Activated CD4-positive, alpha-beta T cell treated with anti-CD3 and anti-CD28 coated beads, Interleukin-2, amount 10 ng/mL, durations not matched to agents 24 days and 14 days (primary cell): ENCODE measurements at places on chromosomes 13 and 19. TPM values are rescaled to one million over a fixed set of nuclear protein-coding genes. Genes with fewer than 3 reads are reported as not detected.

GRCh38 chr13:112857914-112858490 is 111.0 kb upstream of the MCF2L start:
- H3K36me3 ChIP-seq: peaks cover 57% of the 10 kb centered on the region
- DNase-seq: no peak
- no peaks in the 10 kb centered on the region for H3K27me3 ChIP-seq
- no peak overlapping the region for H3K27ac ChIP-seq
- H3K4me3 ChIP-seq: no peak overlapping the region

DNA sequence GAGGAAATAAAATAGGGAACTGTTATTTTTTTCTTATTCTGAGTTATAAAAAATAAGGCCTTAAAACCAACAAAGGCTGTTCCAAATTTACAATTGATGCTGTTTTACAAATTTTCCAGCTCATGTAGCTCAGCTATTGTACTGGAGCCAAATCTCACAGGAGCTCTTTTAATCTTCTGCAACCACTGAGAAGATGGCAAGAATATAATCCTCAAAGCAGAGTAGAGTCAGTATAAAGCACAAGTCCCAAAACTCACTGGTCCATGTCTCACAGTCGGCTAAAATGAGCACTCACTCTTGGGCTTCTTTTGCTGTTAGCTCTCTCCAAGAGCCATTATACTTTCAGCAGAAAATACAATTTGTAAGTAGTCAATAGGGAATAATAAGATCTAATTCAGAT is 1074.4 kb upstream of the PRR20A start:
- no peaks in the 10 kb centered on the region for H3K27me3 ChIP-seq
- H3K36me3 ChIP-seq: no peaks in the 10 kb centered on the region
- H3K4me3 ChIP-seq: no peak overlapping the region
- H3K4me1 ChIP-seq: no peaks in the 10 kb centered on the region
- no peak overlapping the region for H3K27ac ChIP-seq

GRCh38 chr13:84980571-84980970 is 818.6 kb downstream of the SLITRK6 start:
- no peak overlapping the region for H3K4me3 ChIP-seq
- no peak overlapping the region for H3K27ac ChIP-seq
- H3K27me3 ChIP-seq: no peaks in the 10 kb centered on the region

DNA sequence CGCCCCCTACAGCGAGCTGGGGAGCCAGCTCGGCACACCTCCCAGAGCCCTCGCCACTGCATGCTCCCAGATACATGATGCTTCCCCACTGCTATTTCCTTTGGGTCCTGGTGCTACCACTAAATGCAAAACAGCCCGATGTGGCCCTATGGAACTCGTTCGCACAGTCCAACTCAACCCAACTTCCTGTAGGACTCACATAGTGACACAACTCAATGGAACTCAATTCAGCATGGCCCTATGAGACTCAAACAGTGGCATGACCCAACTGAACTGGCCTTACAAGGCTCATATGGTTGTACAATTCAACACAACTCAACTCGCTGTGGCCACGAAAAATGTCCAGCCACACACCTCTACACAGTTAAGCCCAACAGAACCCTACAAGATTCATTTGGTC is 3.5 kb downstream of the KCNA7 start:
- peaks cover 2% of the 10 kb centered on the region for H3K36me3 ChIP-seq
- H3K27ac ChIP-seq: no peak overlapping the region

DNA sequence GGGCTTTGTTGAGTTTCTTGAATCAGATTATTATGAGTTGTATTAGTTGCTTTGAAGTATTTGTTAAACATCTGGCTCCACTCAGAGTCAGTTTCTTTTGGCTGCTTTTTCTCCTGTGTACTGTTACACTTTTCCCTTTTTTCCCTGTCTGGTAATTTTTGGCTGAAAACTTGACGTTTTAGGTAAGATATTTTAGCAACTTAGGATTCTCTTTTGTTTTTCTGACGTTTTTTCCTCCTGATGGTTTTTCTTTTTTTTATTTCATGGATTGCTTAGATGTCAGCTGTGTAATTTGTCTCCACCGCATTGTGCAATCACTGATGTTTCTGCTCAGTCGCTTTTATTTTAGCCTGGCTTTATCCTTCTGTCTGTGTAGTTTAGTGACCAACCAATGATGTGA is 20.7 kb downstream of the RFC3 start:
- H3K27me3 ChIP-seq: no peaks in the 10 kb centered on the region
- no peak for DNase-seq
- H3K4me1 ChIP-seq: no peaks in the 10 kb centered on the region
- no peak overlapping the region for H3K27ac ChIP-seq

DNA sequence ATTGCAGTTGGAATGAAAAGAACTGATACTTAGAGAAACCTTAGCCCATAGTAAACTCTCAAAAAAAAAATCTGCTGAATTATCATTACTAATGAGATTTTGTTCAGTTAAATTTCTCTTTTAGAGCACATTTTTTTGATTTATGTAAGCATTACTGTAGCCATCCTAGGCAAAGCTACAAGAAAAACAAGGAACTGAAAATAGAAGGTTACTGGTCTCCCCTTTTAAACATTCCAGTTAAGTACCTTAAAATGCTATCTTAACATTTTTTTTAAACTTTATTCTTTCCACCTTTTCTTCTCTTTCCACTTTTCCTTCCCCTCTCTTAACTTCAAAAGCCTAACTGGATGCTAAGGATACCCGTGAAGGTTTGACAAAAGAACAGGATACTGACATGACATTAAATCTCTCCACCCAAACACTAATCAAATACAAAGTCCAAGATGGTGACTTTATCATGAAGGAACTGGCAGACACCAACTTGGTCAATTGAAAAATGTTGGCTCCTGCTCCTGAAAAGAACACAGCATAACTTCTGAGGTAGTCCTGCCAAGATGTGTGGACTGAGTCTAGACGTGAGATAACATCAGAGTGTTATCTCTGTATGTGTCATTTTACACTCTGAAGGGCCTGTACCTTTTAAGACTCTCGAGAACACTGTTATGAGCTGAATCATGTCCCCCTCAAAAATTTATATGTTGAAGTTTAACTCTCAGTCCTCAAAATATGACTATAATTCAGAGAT is 29.5 kb upstream of the SACS start:
- no peaks in the 10 kb centered on the region for H3K36me3 ChIP-seq
- no peak overlapping the region for H3K4me3 ChIP-seq

- no peaks in the 10 kb centered on the region for H3K36me3 ChIP-seq
- no peaks in the 10 kb centered on the region for H3K27me3 ChIP-seq
- no peak overlapping the region for H3K4me3 ChIP-seq
- no peak for DNase-seq
- H3K27ac ChIP-seq: no peak overlapping the region
Measured at GRCh38 chr13:85974608-85975366, 175.6 kb upstream of the SLITRK6 start.

- peaks cover 57% of the 10 kb centered on the region for H3K27me3 ChIP-seq
- no peak overlapping the region for H3K4me3 ChIP-seq
- H3K27ac ChIP-seq: no peak overlapping the region
- DNase-seq: no peak
Measured at GRCh38 chr13:95552208-95552538, 347 bp upstream of the CLDN10 start.

- no peak overlapping the region for H3K27ac ChIP-seq
- H3K36me3 ChIP-seq: no peaks in the 10 kb centered on the region
- H3K27me3 ChIP-seq: peaks cover 2% of the 10 kb centered on the region
- no peaks in the 10 kb centered on the region for H3K4me1 ChIP-seq
- no peak overlapping the region for H3K4me3 ChIP-seq
- DNase-seq: no peak
Measured at GRCh38 chr19:50963381-50963780, 6.0 kb downstream of the KLK6 start.

- no peaks in the 10 kb centered on the region for H3K36me3 ChIP-seq
- no peak overlapping the region for H3K27ac ChIP-seq
- H3K27me3 ChIP-seq: no peaks in the 10 kb centered on the region
Measured at GRCh38 chr19:28971049-28971448, 241.9 kb downstream of the UQCRFS1 start.

DNA sequence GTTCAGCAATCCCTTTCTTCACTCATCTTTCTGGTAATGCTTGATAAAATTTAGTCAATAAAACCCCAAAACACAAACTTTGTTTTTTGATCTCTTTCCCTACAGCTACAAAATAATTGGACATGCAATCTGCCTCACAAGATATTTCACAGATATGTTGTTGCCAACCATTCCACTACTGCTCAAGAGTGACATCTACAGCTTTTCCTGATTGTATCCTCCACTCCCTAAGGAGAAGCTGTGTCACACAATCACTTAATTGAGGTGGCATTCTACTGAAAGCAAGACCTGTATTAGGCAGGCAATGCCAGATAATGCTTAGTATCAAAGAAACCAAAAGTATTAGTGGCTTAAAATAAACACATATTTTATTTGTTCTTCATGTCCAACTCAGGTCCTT is 1646.2 kb upstream of the SPRY2 start:
- H3K36me3 ChIP-seq: no peaks in the 10 kb centered on the region
- no peak for DNase-seq
- no peak overlapping the region for H3K4me3 ChIP-seq
- no peak overlapping the region for H3K27ac ChIP-seq

- peak overlapping the region; percentile 92 for H3K27ac ChIP-seq
- peak overlapping the region; percentile 64 for H3K4me3 ChIP-seq
- H3K4me1 ChIP-seq: peaks cover 44% of the 10 kb centered on the region
- peaks cover 9% of the 10 kb centered on the region for H3K36me3 ChIP-seq
- no peaks in the 10 kb centered on the region for H3K27me3 ChIP-seq
- peak; percentile 95 for DNase-seq
Measured at GRCh38 chr19:49469828-49470614, 4.0 kb upstream of the FLT3LG start.

GRCh38 chr13:23025864-23026608 is 154.7 kb upstream of the SGCG start:
- no peak for DNase-seq
- H3K27me3 ChIP-seq: no peaks in the 10 kb centered on the region
- no peaks in the 10 kb centered on the region for H3K36me3 ChIP-seq
- no peak overlapping the region for H3K4me3 ChIP-seq

DNA sequence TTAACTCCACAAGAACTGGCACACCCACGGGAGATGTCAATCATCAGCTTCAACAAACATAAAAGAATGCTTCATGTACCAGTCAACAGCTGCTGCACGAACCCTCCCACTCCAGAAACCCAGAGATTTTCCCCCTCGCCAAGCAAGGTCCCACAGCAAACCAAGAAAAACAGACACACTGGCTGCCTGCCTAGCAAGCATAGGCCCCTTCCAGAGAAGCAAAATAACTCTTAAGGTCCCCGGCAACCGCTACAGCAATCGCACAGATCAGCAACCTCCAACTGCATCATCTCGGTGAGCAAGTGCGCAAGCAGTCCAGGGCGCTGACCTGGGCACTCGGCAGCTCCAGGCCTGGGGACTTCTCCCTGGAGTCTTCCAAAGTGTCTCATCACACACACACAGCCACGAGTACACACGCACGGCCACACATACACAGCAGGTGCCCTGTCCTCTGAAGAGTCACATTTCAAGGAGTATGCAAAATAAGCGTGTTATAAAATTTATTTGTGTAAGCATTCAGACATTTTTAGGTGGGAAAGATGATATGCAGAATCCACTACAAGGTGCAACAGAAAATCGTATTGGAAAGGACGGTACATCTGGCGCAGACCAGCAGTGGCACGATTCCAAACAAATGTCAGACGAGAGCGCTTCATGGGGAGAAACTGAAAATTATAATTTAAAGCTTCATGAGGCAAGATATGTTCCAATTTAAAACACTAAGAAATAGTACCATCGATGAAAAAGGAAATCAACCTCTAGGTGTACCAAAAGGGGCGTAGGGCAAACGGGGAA is 125.0 kb downstream of the STK24 start:
- no peak for DNase-seq
- H3K36me3 ChIP-seq: peaks cover 51% of the 10 kb centered on the region
- H3K27me3 ChIP-seq: no peaks in the 10 kb centered on the region
- peak overlapping the region; percentile 55 for H3K27ac ChIP-seq

DNA sequence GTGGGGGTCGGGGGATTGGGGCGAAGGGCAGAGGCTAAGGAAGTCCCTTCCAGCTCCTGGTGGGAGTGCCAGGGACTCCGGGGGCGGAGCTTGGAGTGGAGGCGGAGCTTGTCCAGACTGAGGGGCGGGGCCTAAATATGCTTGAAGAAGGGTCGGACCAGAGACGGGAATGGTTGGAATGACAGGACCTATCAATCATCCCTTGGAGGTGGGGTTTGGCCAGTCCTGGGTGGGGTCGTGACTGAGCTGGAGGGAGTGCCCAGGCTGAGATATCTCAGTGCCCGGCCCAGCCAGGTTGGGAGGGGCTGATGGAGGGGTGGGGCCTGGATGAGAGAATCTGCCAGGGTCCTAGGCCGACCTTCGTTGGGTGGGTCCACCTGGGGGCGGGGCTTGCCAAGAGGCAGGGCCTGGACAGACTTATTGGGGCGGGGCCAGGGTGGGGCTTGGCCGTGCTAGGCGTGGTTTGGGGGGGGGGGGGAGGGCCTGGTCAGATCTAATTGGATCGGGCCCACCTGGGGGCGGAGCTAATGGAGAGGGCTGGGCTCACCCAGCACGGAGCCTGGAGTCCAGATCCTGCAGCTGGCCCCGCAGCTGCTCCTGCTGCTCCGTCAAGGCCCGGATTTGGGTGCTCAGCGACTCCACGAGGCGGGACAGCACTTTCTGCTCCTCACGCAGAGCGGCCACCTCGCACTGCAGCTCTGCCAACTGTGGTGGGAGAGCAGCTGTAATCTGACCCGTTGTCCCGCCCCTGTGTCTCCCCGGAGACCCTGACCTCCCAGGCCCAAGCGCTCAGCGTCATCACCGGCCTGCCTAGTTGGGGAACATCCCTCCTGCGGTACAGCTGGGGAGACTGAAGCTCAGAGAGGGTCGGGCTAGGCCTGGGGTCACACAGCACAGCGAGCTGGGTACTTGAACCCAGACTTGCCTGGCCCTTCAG is 2.6 kb upstream of the WIZ start:
- H3K4me3 ChIP-seq: no peak overlapping the region
- peak overlapping the region; percentile 37 for H3K27ac ChIP-seq
- H3K36me3 ChIP-seq: peaks cover 63% of the 10 kb centered on the region
- peaks cover 30% of the 10 kb centered on the region for H3K4me1 ChIP-seq

DNA sequence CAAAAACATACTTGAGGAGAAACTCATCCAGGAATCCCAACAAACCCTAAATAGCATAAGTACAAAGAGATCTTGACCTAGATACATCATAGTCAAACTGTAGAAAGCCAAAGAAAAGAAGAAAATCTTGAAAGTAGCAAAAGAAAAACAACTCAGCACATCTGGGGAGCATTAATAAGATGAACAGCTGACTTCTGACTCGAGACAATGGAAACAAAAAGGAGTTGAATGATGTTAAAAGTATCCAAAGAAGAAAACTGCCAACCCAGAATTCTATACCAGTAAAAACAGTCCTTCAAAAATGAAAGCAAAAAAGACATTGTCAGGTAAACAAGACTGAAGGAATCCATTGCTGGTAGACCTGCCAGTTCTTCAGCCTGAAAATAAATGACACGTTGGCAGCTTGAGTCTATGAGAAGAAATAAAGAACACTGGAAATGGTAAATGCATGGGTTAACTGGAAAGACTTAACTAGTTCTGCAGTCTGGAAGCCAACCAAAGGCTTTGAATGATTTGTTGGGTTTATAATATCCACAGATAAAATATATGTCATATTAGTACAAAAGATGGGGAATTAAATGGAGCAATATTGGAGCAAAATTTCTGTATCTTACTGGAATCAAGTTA is 46.8 kb downstream of the TSSK6 start:
- no peaks in the 10 kb centered on the region for H3K27me3 ChIP-seq
- H3K4me1 ChIP-seq: peaks cover 26% of the 10 kb centered on the region
- no peak overlapping the region for H3K4me3 ChIP-seq
- no peak for DNase-seq

- H3K4me1 ChIP-seq: peaks cover 67% of the 10 kb centered on the region
- peaks cover 7% of the 10 kb centered on the region for H3K36me3 ChIP-seq
- no peak overlapping the region for H3K27ac ChIP-seq
- H3K27me3 ChIP-seq: no peaks in the 10 kb centered on the region
Measured at GRCh38 chr13:46603165-46603603, 50.2 kb downstream of the LRCH1 start.

Gene LMTK3
- 3.0 and 3.6 TPM in 2 replicates for total RNA-seq

Gene ZNF154
- 3.1 and 3.9 TPM in 2 replicates for total RNA-seq

Gene SOX1
- not detected in 2 replicates for total RNA-seq

Gene GPR4
- not detected in 2 replicates for total RNA-seq

Gene KCNJ14
- 2.4 TPM in 2 replicates for total RNA-seq
